ENCODE measurements at places on chromosomes 13 and 19.

DNA sequence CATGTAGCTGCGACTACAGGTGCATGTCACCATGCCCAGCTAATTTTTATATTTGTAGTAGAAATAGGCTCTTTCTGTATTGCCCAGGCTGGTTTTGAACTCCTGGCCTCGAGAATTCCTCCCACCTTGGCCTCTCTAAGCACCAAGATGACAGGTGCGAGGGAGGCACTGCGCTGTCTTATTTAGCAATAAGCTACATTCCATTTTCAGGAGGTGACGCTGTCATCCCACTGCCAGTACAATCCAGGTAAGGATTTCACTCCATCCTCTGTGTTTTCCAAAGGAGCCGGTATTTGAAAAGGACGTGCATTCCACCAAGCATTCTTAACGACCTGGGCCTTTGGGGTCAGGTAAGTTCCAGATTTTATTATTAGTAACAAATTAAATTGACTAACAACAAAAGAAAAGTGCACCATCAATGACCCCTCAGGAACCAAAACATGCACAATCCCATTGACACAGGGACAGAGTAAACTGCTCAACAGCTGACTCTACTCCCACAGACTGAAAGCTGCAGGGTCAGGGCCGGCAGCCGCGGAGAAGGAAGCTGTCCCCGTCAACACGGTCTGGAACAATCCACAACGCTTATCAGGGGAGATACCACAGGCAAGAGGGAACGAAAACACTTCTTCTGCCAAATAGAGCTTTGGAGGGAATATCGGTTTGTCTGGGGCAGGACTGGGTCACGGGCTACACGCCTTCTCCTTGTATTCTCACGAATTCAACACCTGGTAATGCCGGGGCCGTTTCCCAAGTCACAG, 82.8 kb downstream of the INSR start:
- no peak for DNase-seq

- no peak for DNase-seq
These were observed 121.4 kb downstream of the MIPEP start for GRCh38 chr13:23767838-23768237.

DNA sequence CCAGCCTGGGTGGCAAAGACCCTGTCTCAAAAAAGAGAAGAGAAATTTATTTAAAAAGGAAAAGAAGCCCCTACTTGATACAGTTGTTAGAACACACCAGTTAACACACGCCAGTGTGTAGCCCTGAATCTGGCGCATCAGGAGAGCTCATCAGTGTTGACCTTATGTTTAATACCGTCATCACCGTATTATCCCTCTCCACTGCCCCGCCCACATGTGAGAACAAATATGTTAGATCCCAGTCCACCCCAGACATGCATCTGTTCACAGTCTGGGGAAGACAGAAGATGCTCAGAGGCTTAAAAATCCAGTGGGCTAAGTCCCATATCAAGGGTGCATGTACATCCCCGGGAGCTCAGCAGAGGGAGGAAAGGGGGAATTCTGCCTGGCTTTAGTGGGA, 155.2 kb downstream of the DPF1 start:
- DNase-seq, result no peak

GRCh38 chr13:23909606-23910005, 12.3 kb upstream of the C1QTNF9B start:
- no peak for DNase-seq

DNA sequence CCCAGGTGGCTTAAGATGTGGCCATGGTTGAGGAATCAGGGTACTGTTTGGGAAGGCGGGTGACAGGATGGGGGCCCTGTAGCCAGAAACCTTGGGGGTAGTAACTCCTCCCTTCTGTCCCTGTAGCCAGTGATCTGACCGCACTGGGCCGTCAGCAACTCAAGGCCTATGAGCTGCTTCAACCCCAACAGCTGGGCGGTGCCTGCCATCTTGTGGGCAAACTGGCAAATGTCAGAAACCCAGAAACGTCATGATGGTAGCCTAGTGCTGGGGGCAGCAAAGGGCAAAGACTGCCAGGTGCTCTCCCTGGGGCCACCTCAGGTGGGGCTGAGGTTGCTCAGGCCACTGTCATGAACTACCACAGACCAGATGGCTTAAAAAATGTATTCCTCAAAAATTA, 3.5 kb downstream of the COPE start:
- peak; percentile 31 for DNase-seq

- DNase-seq, result no peak
These were observed 14.6 kb downstream of the ZNF333 start for GRCh38 chr19:14704450-14704849.

DNA sequence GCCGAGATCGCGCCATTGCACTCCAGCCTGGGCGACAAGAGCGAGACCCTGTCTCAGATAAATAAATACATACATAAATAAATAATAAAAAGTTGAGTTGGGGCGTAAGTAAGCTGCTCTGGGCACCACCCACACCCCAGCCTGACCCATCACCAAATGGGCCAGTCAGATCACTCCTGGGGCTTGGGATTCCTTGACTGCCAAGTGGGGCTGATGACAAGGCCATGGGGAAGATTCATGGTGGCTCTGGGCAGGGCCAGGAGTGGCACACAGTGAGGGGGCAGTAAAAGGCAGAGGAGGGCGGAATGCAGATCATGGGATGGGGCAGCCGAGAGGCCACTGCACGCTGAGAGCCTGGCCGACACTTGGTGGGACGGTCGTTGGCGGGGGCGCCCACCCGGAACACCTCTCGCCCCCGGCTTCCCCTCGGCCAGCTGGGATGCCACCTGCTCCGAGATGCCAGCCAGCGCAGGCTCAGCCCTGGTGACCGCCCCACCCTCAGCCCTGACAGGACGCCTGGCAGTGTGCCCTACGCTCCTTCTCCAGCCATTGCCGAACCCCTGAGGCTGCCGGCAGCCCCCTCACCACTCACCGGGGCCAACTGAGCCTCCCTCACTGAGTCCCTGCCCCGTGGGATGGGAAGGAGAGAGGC, 10.9 kb downstream of the ZNF653 start:
- DNase-seq, result no peak

DNA sequence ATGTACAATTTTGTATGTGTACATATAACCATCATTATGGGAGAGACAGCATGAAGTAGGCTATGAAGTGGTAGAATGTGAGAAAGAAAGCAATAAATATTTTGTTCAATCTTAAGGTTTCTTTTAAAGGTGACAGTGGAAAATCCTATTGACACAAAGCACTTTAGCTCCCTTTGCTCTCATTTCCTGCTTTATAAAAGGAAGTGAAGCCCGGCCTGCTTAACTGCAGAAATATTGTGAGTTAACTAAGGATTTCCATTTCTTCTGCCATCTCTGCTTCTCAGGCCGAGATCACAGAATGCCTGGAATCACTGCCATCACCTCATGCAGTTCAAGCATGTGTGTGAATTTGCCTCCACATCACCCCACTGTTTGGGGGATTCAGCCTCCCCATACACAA, 83.5 kb downstream of the FRY start:
- no peak for DNase-seq

GRCh38 chr19:13082192-13083007, 20.3 kb downstream of the LYL1 start:
- no peak for DNase-seq

GRCh38 chr19:16066611-16067104, 9.6 kb upstream of the TPM4 start:
- no peak for DNase-seq

- no peak for DNase-seq
These were observed 149.8 kb downstream of the ZNF536 start for GRCh38 chr19:30521937-30522336.

- no peak for DNase-seq
These were observed 46.1 kb downstream of the LATS2 start for GRCh38 chr13:21015284-21015683.

DNA sequence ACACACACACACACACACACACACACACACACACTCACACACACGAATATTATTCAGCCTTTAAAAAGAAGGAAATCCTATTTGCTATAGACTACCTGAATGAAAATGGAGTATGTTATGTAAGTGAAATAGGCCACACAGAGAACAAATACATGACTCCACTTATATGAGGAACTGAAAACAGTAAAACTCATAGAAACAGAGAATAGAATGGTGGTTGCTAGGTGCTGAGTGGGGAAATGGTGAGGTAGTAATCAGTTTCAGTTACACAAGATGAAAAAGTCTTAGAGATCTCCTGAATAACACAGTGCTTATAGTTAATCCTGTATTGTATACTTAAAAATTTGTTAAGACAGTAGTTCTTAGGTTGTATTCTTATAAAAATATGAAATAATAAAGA, 8.2 kb downstream of the ZNF677 start:
- DNase-seq, result no peak

DNA sequence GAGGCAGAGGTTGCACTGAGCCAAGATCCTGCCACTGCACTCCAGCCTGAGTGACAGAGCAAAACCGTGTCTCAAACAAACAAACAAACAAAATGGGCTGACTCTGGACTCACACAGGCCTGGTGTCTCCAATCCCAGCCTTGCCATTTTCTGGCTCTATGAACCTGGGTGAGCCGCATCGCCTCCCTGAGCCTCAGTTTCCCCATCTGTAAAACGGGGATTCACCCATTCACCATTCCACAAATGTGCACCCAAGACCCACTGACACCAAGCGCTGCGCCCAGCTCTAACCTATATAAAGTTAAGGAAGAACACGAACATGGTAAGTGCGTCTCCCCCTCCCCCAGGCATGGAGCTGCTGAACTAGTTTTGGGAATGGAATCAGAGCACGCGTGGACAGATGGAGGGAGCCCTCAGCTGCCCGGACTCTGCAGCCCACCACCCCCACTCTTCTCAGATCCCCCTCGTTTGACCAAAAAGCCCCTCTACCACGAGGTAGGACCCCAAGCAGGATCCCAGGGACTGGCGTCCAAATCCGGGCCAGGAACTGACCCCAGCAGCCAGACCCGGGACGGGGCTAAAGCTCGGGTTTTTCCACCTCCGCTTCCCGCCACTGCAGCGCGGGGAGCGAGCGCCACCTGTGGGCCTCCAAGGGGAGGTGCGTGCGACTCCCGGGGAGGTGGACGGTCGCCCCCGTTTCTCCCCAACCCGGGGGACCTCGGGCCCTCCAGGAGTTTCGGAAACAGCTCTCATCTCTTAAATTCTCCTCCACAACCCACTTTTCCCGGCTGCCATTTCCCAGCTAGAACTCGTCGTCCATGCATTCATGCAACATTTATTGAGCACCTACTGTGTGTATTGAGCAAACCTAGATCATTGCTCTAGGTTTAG, 33.0 kb upstream of the ADGRE5 start:
- peak; percentile 59 for DNase-seq

DNA sequence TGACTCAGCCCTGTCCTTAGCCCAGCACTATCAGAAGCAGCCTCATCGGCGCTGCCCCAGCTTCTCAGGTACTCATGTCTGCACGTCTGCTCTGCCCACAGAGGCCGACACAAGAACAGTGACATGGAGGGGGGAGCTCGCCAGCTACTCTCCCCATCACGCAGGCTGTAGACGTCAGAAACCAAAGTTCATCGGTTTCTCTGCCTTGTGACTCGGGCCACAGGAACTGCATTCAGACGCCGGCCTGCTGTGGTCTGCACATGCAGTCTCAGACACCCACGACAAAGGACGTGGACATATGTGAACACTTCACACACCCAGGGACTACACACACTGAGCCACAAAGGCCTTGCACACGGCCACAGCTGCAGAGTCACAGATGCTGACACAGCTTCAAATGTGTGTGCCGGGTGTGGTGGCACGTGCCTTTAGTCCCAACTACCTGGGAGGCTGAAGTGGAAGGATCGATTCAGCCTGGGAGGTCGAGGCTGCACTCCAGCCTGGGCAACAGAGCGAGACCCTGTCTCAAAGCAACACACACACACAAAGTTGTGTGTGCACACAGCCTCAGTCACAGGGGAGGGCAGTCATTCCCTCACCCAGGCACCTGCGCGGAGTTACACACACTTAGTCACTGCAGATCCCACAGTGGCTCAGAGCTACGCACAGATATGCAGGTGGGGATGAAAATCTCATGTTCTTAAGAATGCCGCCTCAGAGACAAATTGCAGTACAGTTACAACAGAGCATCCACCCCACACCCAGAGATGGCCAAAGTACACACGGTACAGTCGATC, 4.9 kb upstream of the ZFP36 start:
- peak; percentile 80 for DNase-seq

GRCh38 chr13:51818781-51819511, 15.0 kb upstream of the DHRS12 start:
- peak; percentile 67 for DNase-seq

DNA sequence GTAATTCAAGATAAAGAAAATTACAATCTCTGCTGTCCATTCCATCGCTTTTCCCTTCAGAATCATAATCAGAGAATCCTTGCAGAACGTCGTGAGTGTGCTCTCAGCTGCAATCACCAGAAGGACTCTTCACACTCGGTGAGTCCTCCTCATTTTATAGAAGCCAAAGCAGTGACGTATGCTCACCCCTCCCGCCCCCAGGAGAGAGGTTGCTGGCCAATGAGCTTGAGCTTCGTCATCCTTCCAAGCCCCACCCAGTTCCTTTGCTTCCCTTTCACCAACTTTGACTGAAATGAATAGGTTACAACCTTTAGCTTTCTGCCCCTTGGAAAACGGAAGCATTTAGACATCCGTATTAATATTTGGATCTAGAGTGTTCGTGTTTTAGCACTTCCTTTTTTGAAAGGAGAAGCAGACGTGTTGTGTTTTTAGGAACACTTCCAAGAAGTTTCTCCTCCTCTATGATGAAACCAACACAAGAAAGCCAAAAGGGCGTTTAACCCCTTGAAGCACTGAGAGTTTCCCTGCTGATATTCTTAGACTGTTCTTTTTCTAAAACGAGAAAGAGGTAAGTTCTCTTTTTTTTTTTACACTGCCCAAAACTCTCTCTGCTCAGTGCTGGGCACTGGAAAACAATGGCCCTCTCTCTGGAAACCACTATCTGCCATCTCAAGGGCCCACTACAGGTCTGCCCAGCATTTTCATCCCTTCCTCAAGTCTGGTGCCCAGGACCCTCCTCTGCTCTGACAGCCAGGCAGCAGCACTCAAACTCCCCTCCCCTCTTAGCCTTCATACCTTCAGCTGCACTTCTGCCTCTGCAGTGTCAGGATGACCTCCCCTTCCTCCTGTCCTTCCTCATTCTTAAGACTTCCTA, 44.3 kb upstream of the CEACAM21 start:
- DNase-seq, result peak; percentile 89

GRCh38 chr19:16234552-16235445, 37.1 kb downstream of the AP1M1 start:
- no peak for DNase-seq

DNA sequence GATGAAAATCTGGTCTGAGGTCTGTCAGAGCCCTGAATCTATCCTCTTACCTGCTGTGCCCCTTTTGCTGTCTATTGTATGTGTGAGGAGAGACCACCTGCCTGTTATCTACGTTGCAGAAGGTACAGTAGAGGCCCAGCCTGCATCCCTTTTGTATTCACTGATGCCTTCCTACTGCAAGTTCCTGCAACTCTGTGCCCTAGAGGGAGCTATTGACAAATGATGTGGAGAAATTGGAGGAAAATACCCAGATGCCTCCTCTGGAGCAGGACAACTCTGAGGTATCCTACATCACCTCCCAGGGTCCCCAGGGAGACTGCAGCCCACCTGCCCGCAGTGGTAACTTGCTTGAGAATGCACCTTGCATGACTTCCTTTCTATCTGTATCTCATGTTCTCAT, 33.7 kb downstream of the SIAH3 start:
- DNase-seq, result no peak

Measured in stimulated activated naive B cell treated with anti-CD40 and anti-IgM and Interleukin-4, amounts not matched to agents 10 μg/mL and 1 μg/mL and 100 μg/mL, for 72 hours (primary cell).